GM04504 (cell line): ENCODE measurements at places on chromosomes 3 and 15.

GRCh38 chr3:126389112-126389793 lies 5.5 kb upstream of the CFAP100 start:
- DNase-seq = peak; percentile 59

DNA sequence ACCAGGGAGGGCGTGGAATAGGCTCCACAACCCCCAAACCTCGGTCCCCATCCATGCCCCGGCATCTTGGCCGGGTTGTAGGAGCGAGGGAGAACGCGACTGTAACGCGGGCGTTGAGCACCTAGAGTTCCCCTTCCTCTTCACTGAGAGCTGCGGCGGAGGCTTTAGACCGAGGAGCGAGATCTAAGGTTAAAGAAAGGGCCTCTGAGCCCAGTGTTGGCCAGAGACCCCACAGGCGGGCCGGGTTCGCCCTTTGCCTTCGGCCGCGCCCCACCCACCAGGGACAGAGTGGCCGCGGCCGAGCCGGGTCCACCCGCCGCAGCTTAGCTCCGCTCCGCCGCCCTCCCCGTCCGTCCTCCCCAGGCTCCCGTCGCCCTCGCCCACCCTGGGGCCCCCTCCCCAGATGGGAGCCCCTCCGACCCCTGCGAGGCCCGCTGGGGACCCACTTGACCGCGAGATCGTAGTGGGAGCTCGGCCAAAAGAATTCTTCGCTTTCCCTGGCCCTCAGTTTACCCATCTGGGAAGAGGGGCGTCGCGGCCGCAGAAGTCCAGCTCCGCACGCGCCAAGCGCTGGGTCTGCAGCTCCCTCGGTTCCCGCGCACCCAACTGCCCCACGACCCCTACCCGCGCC lies 425 bp downstream of the ANPEP start:
- no peak for DNase-seq

- no peak for DNase-seq
Measured at GRCh38 chr3:62679988-62680387, 195.2 kb downstream of the CADPS start.

DNA sequence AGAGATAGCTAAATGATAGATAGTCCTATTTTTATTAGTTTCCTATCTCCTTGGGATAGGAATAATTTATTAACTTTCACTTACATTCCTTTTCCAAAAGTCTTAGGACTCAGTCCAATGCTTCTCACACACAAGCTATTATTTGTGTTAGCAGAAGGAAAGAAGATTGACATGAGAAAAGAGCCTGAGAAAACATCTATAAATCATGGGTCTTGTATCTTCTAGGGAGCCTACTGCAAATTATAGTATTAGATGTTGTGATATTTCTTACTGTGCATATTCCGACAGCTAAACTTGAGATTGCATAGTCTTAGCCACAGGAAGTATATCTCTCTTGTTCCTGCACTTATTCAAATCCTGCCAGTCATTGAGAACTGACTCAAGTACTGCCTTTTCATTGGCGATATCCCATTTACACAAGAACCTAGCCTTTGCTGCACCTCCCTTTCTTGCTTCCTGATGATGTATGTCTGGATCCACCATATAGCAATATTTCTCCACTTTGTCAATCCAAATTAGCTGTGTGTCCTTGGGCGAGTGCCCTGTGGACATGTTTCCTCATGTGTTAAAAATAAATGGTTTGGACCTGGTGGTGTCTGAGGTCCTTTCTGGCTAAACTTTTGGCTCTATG lies 245.1 kb upstream of the LMCD1 start:
- DNase-seq = no peak

DNA sequence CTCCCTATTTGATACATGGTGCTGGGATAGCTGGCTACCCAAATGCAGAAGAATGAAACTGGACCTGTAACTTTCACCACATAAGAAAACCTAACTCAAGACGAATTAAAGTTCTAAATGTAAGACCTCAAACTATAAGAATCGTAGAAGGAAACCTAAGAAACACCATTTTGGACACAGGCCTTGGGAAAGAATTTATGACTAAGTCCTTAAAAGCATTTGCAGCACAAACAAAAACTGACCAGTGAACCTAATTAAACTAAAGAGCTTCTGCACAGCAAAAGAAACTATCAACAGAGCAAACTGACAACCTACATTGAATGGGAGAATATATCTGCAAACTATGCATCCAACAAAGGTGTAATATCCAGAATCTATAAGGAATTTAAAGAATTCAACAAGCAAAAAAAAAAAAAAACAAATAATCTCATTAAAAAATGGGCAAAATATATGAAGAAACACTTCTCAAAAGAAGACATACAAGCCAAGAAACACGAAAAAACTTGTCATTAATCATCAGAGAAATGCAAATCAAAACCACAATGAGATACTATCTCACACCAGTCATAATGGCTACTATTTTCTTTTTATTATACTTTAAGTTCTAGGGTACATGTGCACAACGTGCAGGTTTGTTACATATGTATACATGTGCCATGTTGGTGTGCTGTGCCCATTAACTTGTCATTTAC lies 37.0 kb downstream of the HDGFL3 start:
- no peak for DNase-seq

DNA sequence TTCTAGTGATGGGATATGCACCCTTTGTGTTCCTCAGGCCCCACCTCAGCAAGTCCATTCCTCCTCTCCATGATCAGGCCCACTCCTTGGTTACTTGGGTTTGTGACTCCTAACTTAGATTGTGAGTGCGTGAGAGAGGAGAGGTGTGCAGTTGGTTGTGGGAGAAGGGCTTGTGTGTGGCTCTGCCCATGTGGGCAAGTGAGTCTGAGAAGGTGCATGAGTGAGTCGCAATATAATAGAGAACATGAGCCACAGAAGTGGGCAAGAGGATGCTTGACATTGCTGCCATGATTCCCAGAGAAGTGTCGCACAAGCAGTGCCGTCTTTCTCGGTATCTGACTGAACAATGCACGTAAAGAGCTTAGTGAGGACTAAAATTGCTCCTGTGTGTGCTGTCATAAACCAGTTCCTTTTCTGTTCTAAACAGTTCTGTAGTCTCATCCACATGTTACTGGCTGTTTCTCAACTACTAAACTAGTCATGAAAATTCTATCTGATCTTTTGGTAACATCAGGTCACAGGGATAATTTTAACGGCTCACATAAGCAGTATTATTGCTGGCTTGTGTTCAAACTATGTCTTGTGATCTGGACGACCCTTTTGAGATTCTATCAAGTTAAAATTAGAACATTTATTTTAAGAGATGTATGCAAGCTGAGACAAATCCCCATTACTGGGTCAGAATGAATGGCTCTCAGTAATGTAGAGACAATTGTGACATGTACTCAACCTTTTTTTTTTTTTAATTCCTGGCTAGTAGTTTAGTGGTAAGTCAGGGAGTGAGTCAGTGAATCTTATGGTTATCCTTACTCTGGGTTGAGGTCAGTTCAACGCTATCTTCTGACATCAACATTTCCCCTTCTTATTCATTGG lies 25.6 kb downstream of the GYG1 start:
- peak; percentile 75 for DNase-seq

DNA sequence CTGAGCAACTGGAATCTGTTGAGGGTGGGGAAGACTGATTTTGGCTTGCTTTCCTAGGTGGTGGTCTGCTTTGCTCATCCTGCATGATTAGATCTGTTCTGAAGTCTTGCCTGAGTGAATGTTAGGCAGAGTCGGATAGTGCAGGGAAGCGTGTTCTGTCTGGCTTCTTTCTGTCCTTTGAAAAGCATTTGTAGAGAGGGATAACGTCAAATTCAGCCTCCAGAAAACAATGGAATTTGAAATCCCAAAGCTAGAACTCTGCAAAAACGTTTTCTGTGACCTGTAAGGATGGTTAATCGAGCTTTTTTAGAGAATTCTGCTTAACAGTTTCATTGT lies 1.4 kb downstream of the GLCE start:
- DNase-seq = no peak

- DNase-seq = no peak
Measured at GRCh38 chr3:6551165-6551564, 309.8 kb upstream of the GRM7 start.

DNA sequence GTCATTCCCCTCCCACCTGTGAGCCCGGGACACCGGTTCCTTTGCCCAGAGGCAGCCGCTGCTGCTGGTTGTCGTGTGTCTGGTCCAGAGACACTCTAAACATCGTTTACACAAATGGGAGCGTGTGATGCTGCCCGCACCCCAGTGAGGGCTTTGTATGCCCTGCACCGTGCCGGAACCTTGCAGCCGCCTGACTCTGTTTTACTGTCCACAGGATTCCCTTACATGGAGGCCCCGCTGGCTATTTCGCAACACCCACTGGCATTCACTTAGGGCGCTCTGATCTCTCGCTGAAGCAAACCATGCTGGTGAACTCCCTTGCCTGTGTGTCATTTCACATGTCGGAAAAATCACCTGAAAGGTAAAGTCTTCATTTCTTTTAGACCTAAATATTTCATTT lies 100.8 kb upstream of the SLC6A6 start:
- no peak for DNase-seq
